ENCODE measurements at places on chromosomes 7 and 10. TPM values are rescaled to one million over a fixed set of nuclear protein-coding genes. Genes with fewer than 3 reads are reported as not detected.
A peak's percentile ranks its signal among the peaks of the same experiment; 100 is the strongest.

Gene GTF2IRD2
- total RNA-seq: 23.3 TPM

- no peak for DNase-seq
Measured at GRCh38 chr7:124059375-124059774, 26.5 kb upstream of the TMEM229A start.

Gene EPHA1
- total RNA-seq: not detected

Gene HTR5A
- total RNA-seq: not detected

GRCh38 chr7:95199779-95200558, 124.4 kb downstream of the PON1 start:
- DNase-seq: no peak

- DNase-seq: no peak
Measured at GRCh38 chr7:31432176-31432575, 81.7 kb upstream of the ITPRID1 start.

- no peak for DNase-seq
Measured at GRCh38 chr7:142185801-142186200, 72.1 kb downstream of the PRSS58 start.

GRCh38 chr10:21989453-21990154, 13.9 kb downstream of the DNAJC1 start:
- DNase-seq: peak; percentile 19

DNA sequence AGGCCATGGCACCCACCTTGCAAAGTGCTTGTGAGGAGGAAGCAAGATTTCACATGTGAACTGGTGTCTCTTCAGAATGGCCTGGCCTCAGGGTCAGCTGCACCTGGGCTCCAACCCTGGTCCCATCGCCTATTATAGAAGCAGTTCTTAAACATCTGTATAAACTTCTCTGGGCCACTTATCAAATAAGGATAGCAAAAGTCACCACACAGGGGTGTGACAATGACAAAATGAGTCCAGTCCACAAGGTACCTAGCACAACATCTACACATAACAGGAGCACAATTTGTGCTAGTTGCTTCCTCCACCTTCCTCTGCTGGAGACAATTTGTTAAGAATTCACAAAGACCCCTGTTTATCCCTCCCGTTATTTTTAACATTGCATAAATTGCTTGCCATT, 340.6 kb upstream of the ZMIZ1 start:
- no peak for DNase-seq

Gene SPACDR
- not detected for total RNA-seq

DNA sequence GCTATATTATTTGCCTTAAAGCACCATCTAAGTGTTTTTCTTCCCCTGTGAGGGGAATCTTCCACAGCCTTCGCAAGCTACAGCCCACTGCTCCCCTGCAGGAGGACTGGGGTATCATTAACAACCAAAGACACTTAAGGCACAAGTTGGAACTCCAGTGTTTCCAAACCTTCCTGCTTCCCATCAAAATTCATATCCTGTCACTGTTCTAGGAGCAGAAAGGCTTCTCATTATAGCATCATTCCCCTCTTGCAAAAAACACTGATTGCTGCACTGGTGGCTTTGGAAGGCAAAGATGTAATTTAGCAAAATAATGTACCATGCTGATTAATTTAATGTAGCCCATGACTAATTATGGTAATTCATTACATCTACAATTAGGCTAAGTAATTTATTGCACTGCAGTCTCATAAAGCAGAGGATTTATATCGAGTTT, 207.2 kb downstream of the SKAP2 start:
- no peak for DNase-seq

Gene OPN1SW
- not detected for total RNA-seq

Gene NANOS1
- 12.4 TPM for total RNA-seq

DNA sequence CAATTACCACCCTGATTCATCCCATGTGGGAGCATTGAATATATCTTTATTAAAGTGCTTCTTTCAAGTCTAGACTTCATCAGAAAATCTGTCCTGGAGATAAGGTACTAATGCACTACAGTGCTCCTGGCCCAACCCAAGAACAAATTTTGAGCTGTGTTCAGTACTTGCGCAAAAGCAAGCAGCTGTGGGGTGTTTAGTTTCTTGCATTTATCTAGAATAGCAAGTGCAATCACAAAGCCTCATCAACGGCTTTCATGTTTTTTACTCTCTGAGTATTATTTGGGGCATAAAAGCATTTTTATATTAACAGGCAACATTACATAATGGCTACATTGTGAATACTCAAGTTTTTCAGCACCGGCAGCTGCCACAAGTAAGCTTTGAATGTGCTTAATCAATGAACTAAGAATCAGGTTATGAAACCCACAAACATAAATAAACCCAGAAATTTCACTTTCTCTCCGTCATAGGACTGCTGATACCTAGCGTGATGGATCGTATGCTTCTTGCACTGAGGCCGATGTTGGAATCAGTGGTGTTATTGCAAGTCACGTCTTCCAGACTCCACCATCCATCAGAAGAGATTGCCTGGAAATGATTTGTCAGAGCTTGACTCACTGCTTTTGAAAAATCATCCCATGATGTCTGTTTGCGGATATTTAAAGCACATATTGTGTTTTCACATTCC, 113.1 kb downstream of the CTTNBP2 start:
- DNase-seq: no peak

GRCh38 chr10:96984541-96985131, 152.5 kb downstream of the LCOR start:
- DNase-seq: no peak

All from heart right ventricle (tissue), 16 donors.